Type B pancreatic cell (in vitro differentiated cells): ENCODE measurements at places on chromosomes 12 and 14. TPM values are rescaled to one million over a fixed set of nuclear protein-coding genes. Genes with fewer than 3 reads are reported as not detected.

- H3K4me1 ChIP-seq = no peaks in the 10 kb centered on the region
- no peaks in the 10 kb centered on the region for H3K27me3 ChIP-seq
- no peak overlapping the region for H3K27ac ChIP-seq
- DNase-seq = no peak
- no peaks in the 10 kb centered on the region for H3K36me3 ChIP-seq
- H3K4me3 ChIP-seq = no peak overlapping the region
Measured at GRCh38 chr12:33825442-33825841, 196.9 kb upstream of the ALG10 start.

- no peak overlapping the region for H3K4me3 ChIP-seq
- no peaks in the 10 kb centered on the region for H3K36me3 ChIP-seq
- no peak overlapping the region for H3K27ac ChIP-seq
- no peak for DNase-seq
Measured at GRCh38 chr12:52041695-52042123, 9.5 kb upstream of the NR4A1 start.

- H3K4me1 ChIP-seq = peaks cover 6% of the 10 kb centered on the region
- H3K27ac ChIP-seq = no peak overlapping the region
- no peaks in the 10 kb centered on the region for H3K36me3 ChIP-seq
- H3K27me3 ChIP-seq = no peaks in the 10 kb centered on the region
- no peak overlapping the region for H3K4me3 ChIP-seq
Measured at GRCh38 chr14:80844872-80845271, 96.7 kb downstream of the CEP128 start.

GRCh38 chr14:71491931-71492330, 440.3 kb upstream of the RGS6 start:
- DNase-seq = no peak
- no peaks in the 10 kb centered on the region for H3K27me3 ChIP-seq
- H3K27ac ChIP-seq = no peak overlapping the region
- H3K4me3 ChIP-seq = no peak overlapping the region

Gene OTOGL
- total RNA-seq = 0.27 and 0.83 TPM in 2 replicates

Gene SLC2A14
- 7.0 and 50.0 TPM in 2 replicates for total RNA-seq
